Glomerular endothelial cell (primary cell): ENCODE measurements at places on chromosomes 7 and 10. TPM values are rescaled to one million over a fixed set of nuclear protein-coding genes. Genes with fewer than 3 reads are reported as not detected.

The FKBP6 gene
- total RNA-seq, result not detected in 2 replicates

The ASAH2 gene
- total RNA-seq, result 0.88 and 3.2 TPM in 2 replicates

The RNF32 gene
- 0.12 and 0.15 TPM in 2 replicates for total RNA-seq

The MSMB gene
- not detected in 2 replicates for total RNA-seq

The MPP7 gene
- total RNA-seq, result 0.34 and 0.35 TPM in 2 replicates

The CUZD1 gene
- 0.35 and 1.4 TPM in 2 replicates for total RNA-seq

The PSMG3 gene
- 32.3 and 45.6 TPM in 2 replicates for total RNA-seq

The SORCS1 gene
- not detected in 2 replicates for total RNA-seq

The ECHS1 gene
- total RNA-seq, result 105 and 158 TPM in 2 replicates

The SPAM1 gene
- not detected in 2 replicates for total RNA-seq

The ACBD7 gene
- 1.4 TPM in 1 of 2 replicates, not detected in the other for total RNA-seq

The IDI2 gene
- not detected in 2 replicates for total RNA-seq

The TMEM270 gene
- not detected in 2 replicates for total RNA-seq

The ASB10 gene
- total RNA-seq, result not detected in 2 replicates
